ENCODE measurements at places on chromosomes 7 and 10.

GRCh38 chr7:105655500-105656380, 74.4 kb upstream of the EFCAB10 start:
- no peak for DNase-seq

- DNase-seq, result no peak
Observed at GRCh38 chr7:139557857-139558581, 34.5 kb downstream of the CLEC2L start.

DNA sequence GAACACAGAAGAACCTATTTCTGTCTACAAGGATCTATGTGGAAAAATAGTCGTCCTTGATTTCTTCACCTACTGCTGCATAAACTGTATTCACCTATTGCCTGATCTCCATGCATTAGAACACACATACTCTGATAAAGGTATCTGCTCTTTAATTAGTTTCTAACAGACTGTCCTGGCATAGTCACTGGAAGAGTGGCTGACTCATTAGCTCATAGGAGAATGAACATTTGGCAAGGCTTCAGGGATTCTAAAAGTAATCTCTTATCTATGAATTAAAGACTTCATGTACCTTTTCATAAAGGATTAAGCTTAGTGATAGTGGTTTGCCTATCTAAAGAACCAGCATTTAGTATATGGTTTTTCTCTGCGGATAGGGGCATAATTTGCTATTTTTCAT, 4.1 kb downstream of the NHLRC2 start:
- no peak for DNase-seq

DNA sequence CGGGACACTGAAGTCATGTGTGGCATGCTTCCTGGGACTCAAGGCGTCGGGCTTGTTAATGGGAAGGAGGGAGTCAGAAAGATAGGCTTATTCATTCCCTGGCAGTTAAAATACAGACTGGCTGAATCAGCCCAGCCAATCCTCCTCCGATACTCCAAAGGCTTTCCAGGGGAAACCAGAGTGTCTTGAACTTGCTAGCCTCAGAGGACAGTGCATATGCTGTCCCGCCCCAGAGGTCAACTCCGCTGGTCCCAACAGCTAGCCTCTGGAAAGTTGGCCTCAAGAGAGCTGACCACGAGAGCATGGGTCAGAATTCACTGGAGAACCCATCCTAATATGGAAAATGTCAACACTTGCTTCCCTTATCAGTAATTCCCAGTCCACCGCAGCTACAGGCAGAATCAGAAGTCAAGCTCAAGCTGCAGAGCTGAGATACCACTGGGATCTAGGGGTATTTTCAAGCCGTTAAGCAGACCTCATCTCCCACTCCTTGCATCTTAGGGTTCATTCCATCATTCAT, 43.0 kb downstream of the ELMO1 start:
- DNase-seq, result no peak

GRCh38 chr7:116528008-116528789, 3.4 kb downstream of the CAV1 start:
- DNase-seq, result no peak

GRCh38 chr10:29627201-29628132, 7.3 kb downstream of the SVIL start:
- no peak for DNase-seq

Data from activated CD4-positive, alpha-beta T cell treated with anti-CD3 and anti-CD28 coated beads for 48 hours (primary cell).